ENCODE measurements at places on chromosomes 1 and 21.

GRCh38 chr1:213399695-213400094 is 348.7 kb downstream of the RPS6KC1 start:
- DNase-seq, result peak; percentile 1

- DNase-seq, result no peak
These were observed 1.4 kb upstream of the PODN start for GRCh38 chr1:53060579-53060978.

DNA sequence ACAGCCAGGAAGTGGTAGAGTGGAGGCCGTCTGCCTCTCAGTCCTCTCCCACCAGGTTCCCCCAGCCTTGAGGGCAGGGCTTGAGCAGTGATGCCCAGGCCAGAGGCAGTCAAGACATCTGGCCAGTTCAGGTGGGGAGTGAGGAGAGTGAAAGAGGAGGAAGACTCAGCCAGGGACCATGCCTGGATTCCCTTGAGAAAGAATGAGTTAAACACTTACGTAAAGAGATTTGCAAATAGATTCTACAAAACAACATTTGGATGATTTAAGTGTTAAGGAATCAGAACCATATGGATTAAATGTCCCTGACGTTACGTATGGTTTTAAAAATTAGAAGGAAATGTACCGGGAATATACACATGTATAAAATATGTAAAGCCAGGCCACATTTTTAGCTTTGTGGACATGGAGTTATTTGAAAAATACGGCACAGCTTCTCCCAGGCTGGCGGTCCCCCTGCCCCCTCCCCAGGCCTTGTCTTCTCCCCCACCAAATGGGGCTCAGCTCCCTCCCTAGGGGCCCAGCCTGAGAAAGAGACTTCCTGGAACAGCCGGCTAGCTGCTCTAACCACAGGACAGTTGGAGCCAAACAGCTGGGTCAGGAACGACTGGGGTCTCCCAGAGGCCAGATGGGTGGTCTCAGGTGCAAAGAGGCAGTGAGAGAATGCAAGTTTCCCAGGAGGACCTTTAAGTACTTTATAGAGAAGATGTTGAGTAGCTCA is 188.3 kb upstream of the EDN2 start:
- DNase-seq, result peak; percentile 38

DNA sequence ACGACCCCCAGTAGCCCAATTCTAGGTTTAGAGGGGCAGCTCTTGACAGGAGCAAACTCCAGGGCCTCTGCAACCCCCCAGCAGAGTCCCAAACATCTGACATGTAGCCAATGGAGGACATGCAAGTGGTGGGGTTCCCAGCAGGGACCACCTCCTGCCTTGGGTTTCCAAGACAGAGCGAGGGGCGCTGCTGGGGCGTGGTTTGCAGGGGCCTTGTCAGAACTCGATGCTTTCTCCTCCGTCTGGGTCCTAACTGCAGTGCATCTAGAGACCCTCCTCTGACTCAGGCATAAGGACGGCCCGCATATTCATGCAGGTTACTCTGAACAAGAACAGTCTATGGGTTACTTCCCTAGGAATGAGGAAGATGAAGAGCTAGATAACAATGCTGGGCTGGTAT is 17.2 kb downstream of the EPHX1 start:
- no peak for DNase-seq

DNA sequence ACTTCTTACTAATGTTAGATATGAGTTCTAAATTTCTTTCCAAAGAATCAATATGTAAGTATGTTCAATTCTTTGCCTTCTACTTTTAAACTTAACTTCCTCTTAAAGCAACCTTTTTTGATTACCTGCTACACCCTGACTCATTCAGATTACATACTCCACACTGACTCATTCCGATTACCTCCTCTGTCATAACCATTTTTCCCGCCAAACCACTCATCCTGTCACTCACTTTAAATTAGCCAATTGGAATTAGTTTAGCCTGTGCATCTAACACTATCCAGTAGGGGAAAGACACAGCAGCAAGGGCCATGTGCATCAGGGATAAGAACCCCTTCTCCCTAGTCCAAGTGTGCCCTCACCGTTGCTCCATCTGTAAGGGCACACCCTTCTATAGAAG is 815.5 kb downstream of the BRINP3 start:
- DNase-seq, result peak; percentile 85

DNA sequence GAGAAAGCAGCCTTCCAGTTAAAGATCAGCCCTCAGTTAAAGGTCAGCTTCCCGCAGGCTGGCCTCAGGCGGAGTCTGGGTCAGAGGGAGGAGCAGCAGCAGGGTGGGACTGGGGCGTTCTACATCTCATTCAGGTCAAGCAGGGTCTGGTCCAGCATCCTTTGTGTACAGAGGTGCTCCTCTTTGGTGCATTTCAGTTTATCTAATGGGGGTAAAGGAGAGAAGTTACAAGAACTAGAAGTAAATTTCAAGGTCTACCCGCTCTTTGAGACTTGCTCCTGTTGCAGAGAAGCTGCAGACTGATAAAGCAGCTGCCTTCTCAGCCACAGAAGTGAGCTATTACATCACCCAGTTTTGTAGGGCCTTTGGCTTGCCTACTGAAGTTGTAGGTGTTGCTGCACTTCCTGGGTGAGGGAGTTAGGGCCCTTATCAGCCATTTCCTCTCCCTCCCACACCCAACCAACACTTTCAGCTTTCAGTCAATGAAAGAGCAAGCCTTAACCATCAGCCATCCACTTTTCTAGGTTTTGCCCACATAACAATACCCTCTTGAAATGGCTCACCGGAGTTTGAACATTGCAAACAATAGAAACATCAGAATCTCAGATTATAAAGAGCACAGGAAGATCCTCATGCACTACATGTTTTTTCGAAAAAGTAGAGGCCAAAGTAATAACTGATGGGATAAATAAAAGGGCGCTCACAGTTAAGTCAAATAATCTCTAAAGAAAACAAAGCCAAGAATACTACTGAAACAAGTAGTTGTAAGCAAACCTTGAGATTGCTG is 2.8 kb upstream of the NUP210L start:
- peak; percentile 15 for DNase-seq

- DNase-seq, result no peak
These were observed 2.1 kb downstream of the RBM15 start for GRCh38 chr1:110341146-110341871.

- DNase-seq, result no peak
These were observed 7.0 kb upstream of the KCNE1 start for GRCh38 chr21:34519016-34519415.

GRCh38 chr1:223765719-223766340 is 53.5 kb downstream of the CAPN2 start:
- DNase-seq, result no peak

DNA sequence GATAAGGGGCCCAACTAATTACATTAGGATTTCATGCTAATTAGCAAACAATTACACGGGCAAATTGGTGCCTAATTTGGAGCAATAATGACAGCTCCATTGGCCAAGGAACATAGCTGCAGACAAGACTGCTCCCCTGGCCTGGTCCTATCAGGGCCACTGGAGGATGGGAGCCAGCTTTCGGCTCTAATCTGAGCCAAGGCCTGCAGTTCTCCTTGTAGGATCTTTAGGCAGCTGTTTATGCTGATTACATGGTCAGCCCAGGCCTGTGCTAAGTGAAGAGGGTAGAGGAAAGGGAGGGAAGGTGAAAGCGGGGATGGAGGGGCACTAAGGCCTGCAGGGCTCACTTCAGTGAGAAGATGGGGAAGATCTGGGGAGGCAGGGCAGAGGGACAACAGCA is 12.4 kb upstream of the ADGRB2 start:
- DNase-seq, result no peak

DNA sequence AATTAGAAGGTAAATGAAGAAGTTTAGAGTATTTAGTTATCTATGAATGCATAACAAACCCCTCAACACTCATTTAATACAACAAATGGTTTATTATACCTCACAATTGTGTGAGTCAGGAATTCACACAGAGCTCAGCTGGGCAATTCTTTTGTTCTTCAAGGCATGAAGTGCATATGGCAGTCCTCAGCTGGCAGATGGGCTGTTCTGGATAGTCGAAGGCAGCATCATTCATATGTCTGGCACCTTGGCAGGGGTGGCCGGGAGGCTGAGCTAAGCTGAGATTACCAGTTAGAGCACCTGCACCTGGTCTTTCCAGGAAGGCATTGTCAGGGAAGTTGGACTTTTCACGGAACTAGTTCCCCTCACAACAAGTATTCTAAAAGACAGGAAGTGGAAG is 286.2 kb upstream of the DUSP10 start:
- DNase-seq, result no peak

GRCh38 chr1:157596384-157596783 is 1.5 kb downstream of the FCRL4 start:
- no peak for DNase-seq

DNA sequence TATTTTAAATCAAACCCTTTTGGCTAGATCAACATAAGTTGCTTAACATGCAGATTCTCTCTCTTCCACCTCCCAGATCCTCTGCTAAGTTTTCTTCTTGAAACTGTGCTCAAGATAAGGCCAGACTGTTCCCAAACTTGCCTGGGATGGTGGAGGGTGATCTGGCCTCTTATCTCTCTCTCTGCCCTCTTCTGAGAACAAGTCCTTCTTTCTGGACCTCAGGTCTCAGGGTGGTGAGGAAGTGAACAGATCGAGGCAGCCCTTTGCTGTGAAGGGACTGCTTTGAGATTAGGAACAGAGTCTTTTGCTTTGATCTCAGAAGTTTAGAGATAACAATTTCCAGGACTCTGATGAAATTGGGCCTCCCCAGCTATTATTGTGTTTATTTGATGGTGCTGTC is 70.7 kb downstream of the HUNK start:
- DNase-seq, result no peak

DNA sequence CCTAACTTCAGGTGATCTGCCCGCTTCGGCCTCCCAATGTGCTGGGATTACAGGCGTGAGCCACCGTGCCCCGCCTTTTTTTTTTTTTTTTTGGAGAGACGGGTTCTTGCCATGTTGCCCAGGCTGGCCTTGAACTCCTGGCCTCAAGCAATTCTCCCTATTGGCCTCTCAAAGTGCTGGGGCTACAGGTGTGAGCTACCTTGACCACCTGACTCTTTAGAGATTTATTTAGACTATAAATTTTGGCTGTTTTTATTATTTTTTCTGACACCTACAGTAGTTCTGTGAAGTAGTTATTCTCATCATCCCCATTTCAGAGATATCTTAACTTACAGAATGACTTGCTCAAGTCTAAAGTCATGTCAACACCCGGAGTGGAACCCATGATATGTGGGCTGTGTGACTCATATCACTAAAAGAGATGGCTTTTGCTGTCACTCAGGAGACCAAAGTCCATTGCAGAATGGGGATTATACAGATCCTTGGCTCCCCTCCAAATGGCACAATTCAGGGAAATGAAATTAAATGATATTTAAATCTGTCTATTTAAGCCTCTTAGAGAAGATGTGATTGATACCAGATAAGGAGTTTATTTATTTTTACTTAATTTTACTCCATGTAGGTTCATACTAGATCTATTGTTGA is 93.2 kb downstream of the CTH start:
- peak; percentile 10 for DNase-seq

DNA sequence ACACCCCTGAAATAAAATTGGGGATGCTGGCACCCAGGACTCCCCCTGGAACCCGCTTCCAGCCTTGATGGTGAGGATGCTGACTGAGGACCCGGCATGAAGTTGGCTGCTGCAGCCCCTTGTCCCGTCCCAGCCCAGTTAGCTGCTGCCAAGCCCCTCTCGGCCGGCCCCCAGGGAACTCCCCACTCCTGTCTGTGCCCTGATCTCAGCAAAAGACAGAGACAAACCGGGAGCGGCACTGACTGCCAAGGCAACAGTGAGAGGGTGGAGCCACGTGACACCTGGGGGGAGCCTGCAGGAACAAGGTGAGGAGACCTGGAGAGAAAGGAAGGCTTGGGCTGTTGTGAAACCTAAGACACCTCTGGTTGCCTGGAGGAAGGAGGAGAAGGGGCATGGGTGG is 24.7 kb downstream of the CASZ1 start:
- no peak for DNase-seq

DNA sequence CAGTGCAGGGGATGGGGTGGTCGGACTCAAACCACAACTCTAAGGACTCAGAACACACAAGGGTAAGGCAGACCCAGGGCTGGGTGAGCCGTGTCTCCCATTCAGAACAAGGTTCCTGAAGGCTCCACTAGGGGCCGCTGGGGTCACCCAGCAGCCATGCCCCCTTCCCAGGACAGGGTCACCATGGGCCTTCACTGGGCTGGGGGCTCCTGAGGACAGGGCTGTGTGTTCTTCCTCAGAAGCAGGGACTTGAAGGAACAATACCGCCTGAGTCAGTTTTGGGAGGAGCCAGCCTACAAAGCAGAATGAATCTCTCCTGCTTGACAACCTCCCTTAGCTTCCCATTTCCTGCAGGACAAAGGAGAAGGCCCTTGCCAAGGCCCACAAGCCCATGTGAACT is 15.4 kb downstream of the RIMS3 start:
- DNase-seq, result peak; percentile 59

GRCh38 chr1:77430966-77431690 is 149.3 kb downstream of the AK5 start:
- DNase-seq, result no peak

DNA sequence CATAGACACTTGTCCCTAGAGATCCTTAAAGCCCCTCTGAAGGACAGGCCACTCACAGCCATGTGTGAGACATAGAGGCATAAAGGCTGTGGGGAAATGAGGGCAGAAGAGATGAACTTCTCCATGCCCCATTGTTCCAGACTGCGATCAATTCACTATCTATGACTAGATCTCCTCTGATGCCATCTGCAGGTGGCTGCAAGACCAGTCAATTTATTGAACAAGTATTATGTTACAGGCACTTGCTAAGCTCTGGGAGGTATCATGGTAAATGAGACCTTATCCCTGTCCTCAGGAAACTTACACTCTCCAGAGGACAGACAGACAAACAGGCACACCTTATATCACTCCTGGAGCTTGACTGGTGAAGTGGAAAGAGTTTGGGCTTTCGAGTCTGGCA is 22.9 kb downstream of the UBIAD1 start:
- DNase-seq, result no peak

- DNase-seq, result peak; percentile 53
These were observed 100.4 kb downstream of the GALNT2 start for GRCh38 chr1:230167419-230167852.

GRCh38 chr1:77597310-77597709 is 85.1 kb downstream of the ZZZ3 start:
- no peak for DNase-seq

DNA sequence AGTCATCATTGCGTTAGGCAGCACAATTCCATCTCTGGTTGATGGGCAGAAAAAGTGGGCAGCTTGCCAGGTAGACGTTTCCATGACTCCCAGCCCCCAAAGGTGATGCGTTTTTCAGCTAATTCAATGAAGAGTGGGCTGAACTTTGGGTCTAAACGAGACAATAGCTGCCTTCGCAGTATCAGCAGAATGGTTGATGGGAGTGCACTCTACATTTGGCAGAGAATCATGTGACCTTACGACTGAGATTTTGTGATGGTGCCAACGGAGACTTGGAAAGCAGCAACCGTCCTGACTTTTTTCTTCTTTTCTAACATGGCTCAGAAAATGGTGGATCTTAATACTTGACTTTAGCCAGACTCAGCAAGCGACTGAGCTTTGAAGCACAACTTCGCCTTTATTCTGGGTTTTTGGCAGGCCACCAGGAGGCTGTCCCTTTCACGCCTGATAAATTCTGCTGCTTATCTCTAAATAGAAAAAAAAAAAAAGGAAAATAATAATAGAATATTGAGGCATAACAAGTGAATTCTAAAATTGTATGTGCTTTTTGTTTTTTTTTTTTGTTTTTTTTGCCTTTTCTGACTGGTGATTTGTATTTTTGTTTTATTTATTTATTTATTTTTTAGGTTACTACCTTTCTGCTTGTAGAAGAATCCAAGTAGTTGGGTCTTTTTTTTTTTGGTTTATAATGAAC is 804.8 kb downstream of the USP25 start:
- DNase-seq, result peak; percentile 54

Measured in epithelial cell of esophagus (primary cell).